Skin of body (tissue), 3 donors: ENCODE measurements at places on chromosomes 7 and 10. TPM values are rescaled to one million over a fixed set of nuclear protein-coding genes. Genes with fewer than 3 reads are reported as not detected.

DNA sequence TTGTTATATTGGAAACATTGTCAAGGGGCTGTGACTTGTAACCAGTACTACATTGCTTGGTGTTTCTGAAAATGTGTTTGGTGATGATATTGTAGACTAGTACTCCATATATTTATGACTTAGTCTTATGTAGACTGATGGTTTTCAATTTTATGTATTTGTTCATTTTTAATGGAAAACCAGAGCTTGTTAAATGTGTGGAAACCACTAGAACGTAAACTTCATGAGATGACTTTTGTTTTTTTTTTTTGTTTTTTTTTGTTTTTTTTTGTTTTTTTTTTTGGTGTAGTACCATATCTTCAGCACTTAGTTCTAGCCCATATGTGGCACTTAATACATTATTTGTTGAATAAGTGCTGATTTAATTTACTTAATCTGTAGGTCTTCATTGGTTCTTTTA is 518.6 kb downstream of the AUTS2 start:
- no peak for DNase-seq

DPP6 gene
- total RNA-seq: 2.0 TPM

DNA sequence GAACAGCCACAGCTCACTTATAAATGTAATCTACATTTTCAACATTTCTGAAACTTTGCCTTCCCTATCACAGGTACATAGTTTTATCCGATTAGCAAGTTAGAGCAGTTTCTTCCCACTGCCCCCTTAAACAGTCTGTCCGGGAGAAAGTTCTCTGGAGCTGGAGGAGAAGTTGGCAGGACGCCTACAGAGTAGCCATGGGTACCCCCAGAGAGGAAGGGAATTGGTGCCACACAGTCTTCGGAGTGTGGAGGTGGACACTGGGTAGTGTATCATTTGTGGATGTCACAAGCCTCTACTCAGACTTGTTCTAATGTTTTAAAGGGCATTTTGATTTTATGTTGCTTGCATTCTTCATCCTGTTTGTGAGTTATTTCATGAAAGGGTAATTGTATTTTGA is 39.0 kb downstream of the TAF3 start:
- DNase-seq: no peak

TAS2R4 gene
- total RNA-seq: 3.1 TPM

DNA sequence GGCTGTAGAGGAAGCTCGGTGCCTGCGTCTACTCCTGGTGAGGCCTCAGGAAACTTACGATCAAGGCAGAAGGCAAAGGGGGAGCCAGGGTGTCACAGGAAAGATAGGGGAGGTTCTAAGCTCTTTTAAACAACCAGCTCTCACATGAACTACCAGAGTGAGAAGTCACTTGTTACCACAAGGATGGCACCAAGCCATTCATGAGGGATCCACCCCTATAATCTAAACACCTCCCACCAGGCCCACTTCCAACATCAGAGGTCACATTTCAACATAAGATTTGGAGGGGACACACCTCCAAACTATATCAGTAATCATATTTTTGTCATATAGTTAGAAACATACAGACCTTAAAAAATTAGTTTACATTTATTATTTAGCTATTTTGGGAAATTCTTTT is 9.4 kb downstream of the NOC3L start:
- DNase-seq: no peak
